ENCODE measurements at places on chromosomes 13 and 19.

DNA sequence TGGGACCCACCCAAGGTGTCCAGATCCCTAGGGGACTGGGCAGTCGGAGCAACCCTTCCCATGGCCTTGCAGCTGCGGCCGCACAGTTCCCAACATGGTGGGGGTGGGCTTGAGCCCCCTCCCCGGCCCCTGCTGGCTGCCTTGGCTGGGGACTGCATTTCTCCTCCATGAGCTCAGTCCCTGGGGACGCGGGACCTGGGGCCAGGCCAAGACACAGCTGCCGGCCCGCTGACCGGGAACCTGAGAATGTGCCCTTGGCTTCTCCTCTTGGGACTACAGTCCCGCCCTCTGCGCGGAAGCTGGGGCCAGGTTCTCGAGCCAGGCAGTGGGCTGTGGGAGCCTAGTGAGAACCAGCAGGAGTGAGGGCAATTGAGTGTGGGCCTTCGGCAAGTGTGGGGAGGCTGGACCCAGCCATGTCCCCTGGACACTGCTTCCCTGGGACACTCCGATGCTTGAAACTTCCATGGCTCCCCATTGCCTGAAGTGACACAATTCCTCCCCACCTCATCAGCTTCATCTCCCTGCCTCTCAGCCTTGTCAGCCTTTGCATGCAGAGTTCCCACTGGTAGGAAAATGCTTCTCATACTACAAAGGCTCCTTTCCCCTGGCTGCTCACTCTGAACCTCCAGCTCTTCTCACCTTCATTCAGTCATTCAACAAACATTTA lies 13.1 kb upstream of the NOTCH3 start:
- no peaks in the 10 kb centered on the region for H3K4me1 ChIP-seq
- no peak overlapping the region for H3K27ac ChIP-seq
- H3K36me3 ChIP-seq = no peaks in the 10 kb centered on the region
- no peaks in the 10 kb centered on the region for H3K27me3 ChIP-seq

DNA sequence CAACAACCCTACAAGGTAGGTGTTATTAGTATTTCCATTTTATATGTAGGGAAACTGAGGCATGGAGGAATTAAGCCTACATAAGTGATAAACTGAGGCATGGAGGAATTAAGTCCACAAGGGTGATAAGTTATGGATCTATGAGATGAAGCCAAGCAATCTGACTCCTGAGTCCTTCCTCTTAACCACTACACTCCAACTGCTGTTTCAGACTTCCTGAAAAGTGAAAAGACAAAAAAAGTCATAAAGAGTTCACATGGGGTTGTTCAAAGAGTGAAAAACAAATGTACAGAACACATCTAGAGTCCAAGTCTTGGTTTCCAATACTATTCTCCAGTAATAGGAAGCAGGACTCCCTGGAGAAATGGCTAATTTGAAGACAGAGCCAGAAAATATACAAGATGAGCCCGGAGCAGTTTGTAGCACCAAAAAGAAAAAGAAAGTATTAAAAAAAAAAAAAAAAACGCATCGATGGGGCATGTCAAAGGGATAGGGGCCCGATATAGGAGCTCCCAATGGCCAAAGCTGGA lies 12.1 kb downstream of the CRYL1 start:
- H3K4me3 ChIP-seq = no peak overlapping the region
- peaks cover 4% of the 10 kb centered on the region for H3K36me3 ChIP-seq
- no peak overlapping the region for H3K27ac ChIP-seq
- no peak for DNase-seq

GRCh38 chr19:7078008-7078407 lies 8.5 kb downstream of the ZNF557 start:
- H3K4me1 ChIP-seq = peaks cover 3% of the 10 kb centered on the region
- DNase-seq = no peak
- H3K27me3 ChIP-seq = no peaks in the 10 kb centered on the region
- H3K4me3 ChIP-seq = no peak overlapping the region
- H3K36me3 ChIP-seq = peaks cover 96% of the 10 kb centered on the region
- no peak overlapping the region for H3K27ac ChIP-seq

DNA sequence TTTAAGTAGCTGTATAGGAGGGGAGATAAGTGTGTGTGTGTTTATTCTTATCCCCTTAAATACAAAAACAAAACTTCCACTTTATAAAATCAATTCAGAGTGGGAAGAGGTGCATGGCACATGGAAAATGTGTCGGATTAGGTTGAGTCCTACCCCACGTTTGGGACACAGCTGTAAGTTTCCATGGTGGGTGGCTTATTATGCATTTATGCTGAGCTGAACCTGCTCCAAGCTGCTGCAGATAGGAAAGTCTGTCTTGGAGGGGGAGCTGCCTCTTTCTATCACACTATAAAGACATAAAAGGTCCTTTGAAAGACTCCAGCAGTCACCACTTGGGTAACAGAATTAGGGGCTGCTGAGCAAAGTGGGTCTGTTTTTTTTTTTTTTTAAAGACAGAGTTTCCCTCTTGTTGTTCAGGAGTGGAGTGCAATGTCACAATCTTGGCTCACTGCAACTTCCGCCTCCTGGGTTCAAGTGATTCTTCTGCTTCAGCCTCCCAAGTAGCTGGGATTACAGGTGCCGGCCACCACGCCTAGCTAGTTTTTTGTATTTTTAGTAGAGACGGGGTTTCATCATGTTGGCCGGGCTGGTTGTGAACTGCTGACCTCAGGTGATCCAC lies 15.2 kb downstream of the ACTN4 start:
- no peak for DNase-seq
- H3K4me3 ChIP-seq = no peak overlapping the region
- peaks cover 38% of the 10 kb centered on the region for H3K36me3 ChIP-seq

GRCh38 chr19:48906324-48906723 lies 6.2 kb downstream of the NUCB1 start:
- no peak overlapping the region for H3K4me3 ChIP-seq
- H3K36me3 ChIP-seq = peaks cover 66% of the 10 kb centered on the region
- no peaks in the 10 kb centered on the region for H3K27me3 ChIP-seq
- no peak for DNase-seq
- no peak overlapping the region for H3K27ac ChIP-seq

- H3K4me1 ChIP-seq = peaks cover 65% of the 10 kb centered on the region
- no peak overlapping the region for H3K27ac ChIP-seq
- no peak overlapping the region for H3K4me3 ChIP-seq
These were observed 27.7 kb downstream of the STK24 start for GRCh38 chr13:98549006-98549727.

- no peaks in the 10 kb centered on the region for H3K36me3 ChIP-seq
- H3K4me1 ChIP-seq = no peaks in the 10 kb centered on the region
These were observed 269.3 kb upstream of the MIR17HG start for GRCh38 chr13:91078093-91078679.

- H3K36me3 ChIP-seq = no peaks in the 10 kb centered on the region
- DNase-seq = no peak
- no peaks in the 10 kb centered on the region for H3K27me3 ChIP-seq
- no peak overlapping the region for H3K27ac ChIP-seq
These were observed 133.4 kb upstream of the NBEA start for GRCh38 chr13:34808649-34809048.

DNA sequence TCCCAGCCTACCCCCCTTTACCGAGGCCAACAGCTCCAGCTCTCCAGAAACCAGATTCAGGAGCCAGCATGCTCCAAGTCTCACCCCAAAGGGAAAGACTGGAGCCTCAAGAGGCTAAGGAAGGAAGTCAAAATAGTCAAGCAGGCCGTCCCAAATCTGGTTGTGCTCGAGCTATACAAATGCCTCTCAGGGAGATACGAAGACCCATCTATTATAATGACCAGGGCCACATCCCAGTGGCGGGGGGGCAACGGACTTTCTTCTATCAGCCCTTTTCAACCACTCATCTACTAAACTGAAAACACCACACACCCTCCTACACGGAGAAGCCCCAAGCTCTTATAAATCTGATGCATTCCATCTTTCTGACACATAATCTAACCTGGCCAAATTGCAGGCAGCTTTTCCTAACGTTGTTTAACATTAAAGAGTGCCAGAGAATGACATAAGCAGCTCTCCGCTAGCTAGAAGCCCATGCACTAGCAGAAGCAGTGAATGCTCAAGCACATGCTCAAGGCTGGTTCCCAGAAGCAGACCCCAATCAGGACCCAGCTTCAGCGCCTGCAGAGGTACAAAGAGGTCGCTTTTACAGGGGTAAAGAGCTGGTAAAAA lies 104.6 kb upstream of the ZNF98 start:
- no peak overlapping the region for H3K4me3 ChIP-seq
- H3K27me3 ChIP-seq = no peaks in the 10 kb centered on the region
- no peaks in the 10 kb centered on the region for H3K36me3 ChIP-seq
- H3K4me1 ChIP-seq = no peaks in the 10 kb centered on the region
- no peak overlapping the region for H3K27ac ChIP-seq
- no peak for DNase-seq

DNA sequence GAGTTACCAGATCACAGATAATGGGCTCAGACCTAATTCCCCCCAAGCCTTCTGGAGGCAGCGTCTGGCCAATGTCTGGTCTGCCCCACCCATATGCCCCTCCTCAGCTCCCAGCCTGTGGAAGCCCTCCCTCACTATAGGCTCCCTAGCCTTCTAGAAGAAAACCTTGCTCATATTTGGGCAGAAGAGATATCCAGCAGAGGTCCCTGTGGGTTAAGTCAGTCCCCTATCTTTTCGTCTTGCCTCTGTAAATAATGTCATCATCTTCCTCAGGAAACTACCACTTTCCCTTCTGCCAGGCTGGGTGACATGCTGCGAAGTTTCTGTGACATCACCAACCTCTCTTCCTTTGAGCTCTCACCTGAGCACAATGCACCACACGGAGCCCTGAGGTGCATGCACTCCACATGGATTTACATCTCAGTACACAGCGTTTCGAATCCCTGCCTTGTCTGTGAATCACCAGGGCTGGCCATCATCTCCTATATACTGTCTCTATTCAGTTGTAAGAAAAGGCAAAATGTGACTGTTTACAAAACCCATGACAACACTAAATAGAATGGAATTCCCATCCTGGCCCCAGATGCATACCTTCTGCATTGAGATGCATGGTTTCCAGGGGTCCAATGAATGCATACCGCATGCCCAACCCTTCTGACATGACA lies 112.8 kb downstream of the CRYL1 start:
- peak; percentile 42 for DNase-seq
- H3K4me3 ChIP-seq = peak overlapping the region; percentile 6
- peaks cover 33% of the 10 kb centered on the region for H3K4me1 ChIP-seq
- peaks cover 40% of the 10 kb centered on the region for H3K36me3 ChIP-seq

DNA sequence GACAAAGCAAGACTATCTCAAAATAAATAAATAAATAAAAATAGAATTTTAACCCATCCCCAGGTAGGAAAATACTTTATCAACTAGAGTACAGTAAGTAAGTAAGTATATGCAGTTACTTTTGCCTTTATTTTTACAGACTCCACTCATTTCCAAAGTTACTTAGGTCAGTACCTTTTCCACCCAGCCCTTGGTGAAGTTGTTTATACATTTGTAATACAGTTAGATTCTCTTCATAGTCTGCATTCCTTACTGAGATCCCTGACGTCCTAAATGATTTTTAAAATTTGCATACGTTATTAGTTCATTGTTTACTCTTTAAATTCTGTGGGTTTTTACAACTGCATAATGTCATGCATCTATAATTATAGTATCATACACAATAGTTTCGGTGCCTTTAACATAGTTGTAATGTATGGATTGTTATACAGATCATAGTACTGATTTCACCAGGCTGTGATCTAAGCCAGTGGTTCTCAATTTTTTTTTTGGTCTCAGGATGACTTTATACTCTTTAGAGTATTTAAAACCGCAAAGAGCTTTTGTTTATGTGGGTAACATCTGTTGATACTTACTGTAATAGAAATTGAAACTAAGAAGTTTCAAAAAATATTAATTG lies 10.4 kb downstream of the SETDB2 start:
- peaks cover 29% of the 10 kb centered on the region for H3K36me3 ChIP-seq
- H3K27ac ChIP-seq = peak overlapping the region; percentile 69
- peaks cover 24% of the 10 kb centered on the region for H3K4me1 ChIP-seq
- no peak for DNase-seq
- no peaks in the 10 kb centered on the region for H3K27me3 ChIP-seq

DNA sequence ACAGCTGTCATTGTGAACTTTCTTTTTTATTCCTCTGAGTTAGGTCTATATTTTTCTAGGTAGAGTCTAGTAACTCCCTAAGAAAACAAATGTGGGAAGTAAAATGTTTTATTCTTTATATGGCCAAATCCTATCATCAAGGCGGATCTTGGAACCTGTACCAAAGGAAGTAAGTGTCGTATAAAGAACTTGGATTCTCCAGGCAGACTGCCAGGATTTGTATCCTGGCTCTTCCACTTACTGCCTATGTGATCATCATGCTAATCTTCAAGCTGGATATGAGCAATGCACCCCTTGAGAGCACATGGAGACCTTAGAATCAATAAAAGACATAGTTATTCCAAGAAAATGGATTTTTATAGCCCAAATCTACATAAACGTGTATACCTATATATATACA lies 286.5 kb downstream of the PCDH17 start:
- H3K36me3 ChIP-seq = no peaks in the 10 kb centered on the region
- H3K27ac ChIP-seq = no peak overlapping the region
- no peaks in the 10 kb centered on the region for H3K27me3 ChIP-seq
- no peak for DNase-seq
- H3K4me1 ChIP-seq = no peaks in the 10 kb centered on the region

DNA sequence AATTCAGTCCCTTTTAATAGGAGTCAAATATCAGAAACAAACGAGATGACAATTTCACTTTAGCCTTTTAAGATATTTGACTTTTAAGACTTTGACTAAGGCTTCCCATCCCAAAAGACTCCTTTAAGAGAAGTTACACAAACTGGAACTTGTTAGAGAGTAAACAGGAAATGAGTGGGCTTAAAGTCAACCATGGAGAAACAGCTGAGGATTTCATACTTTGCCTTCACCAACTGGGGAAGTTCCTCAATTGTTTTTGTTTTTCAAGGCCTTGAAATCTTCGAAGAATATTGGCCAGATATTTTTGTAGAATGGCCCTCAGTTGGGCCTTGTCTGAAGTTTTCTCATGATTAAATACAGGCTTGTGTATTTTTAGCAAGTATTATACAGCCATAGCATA lies 227.3 kb downstream of the POU4F1 start:
- H3K4me3 ChIP-seq = no peak overlapping the region
- H3K4me1 ChIP-seq = no peaks in the 10 kb centered on the region
- H3K27me3 ChIP-seq = no peaks in the 10 kb centered on the region
- H3K27ac ChIP-seq = no peak overlapping the region

- H3K4me1 ChIP-seq = peaks cover 4% of the 10 kb centered on the region
- no peak overlapping the region for H3K4me3 ChIP-seq
- no peaks in the 10 kb centered on the region for H3K27me3 ChIP-seq
- no peak overlapping the region for H3K27ac ChIP-seq
- DNase-seq = no peak
These were observed 34.3 kb upstream of the TEX29 start for GRCh38 chr13:111286162-111286561.

Data from activated CD8-positive, alpha-beta T cell treated with anti-CD3 and anti-CD28 coated beads, Interleukin-2, amount 10 ng/mL, durations not matched to agents 7 days and 5 days (primary cell).